ENCODE measurements at places on chromosomes 12 and 14. TPM values are rescaled to one million over a fixed set of nuclear protein-coding genes. Genes with fewer than 3 reads are reported as not detected.

The MMP17 gene
- polyA plus RNA-seq = 5.6 TPM

The FOXM1 gene
- polyA plus RNA-seq = 1.6 TPM

The SLC6A12 gene
- 1.7 TPM for polyA plus RNA-seq

The SCN8A gene
- polyA plus RNA-seq = 0.06 TPM

The BIN2 gene
- polyA plus RNA-seq = 12.0 TPM

The SIX6 gene
- polyA plus RNA-seq = not detected

The GPR137C gene
- polyA plus RNA-seq = 0.59 TPM

The TMEM229B gene
- 3.5 TPM for polyA plus RNA-seq

DNA sequence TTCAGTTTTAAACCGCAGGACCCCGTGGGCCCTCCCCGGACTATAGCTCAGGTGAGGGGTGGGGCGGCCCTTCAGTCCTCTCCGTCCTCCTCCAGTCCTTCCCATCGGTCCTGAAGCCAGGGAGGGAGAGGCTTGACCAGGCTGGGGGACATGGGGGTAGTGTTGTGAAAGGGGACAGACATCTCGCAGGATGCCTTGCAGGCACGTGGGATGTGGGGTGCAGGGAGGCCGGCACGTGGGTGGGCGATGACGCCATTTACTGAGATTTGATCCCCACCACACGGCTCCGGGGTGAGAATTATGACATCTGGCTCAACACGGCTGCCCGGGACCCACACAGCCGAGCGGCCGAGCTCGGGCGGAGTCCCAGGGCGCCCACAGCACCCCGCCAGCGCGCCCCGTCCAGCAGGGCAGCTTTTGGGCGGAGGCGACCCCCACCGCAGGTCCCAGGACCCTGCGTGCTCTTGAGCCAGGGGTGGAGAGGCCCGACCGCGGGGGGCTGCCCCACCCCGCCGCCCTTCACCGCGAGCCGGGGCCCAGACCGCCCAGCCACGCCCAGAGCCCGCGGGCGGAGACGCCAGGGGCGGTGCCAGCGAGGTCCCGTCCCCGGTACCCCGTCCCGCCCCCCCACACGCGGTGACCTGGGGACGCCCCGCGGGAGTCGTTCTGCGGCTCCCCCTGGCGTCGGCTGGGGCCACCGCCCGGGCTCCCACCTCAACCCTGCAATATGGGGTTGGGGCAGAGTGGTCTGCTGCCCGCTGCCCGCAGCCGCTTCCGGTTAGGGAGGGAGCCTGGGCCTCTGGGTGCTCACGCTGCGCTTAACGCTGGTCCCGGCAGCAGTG lies 3.3 kb upstream of the EXOC3L4 start:
- DNase-seq = peak; percentile 61

DNA sequence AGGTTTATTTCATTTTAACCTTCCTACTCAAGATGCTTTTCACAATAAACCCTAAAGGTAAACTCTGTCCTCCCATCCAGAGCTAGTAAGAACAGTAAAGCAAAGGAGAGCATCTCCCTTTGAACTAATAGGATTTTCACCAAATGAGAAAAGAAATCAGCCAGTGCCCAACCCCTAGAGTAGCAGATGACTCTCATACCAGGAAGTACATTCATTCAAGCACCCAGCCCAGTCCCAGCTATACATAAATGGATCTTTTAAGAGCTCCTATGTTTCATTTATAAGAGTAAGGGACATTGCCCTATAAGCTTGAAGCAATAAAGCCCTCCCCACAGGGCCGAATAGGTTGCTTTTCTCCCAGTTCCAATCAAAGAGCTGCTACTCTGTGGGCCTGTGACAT lies 7.6 kb downstream of the BAZ2A start:
- DNase-seq = no peak

- DNase-seq = no peak
These were observed 7.9 kb downstream of the SLC16A7 start for GRCh38 chr12:59603754-59604153.

DNA sequence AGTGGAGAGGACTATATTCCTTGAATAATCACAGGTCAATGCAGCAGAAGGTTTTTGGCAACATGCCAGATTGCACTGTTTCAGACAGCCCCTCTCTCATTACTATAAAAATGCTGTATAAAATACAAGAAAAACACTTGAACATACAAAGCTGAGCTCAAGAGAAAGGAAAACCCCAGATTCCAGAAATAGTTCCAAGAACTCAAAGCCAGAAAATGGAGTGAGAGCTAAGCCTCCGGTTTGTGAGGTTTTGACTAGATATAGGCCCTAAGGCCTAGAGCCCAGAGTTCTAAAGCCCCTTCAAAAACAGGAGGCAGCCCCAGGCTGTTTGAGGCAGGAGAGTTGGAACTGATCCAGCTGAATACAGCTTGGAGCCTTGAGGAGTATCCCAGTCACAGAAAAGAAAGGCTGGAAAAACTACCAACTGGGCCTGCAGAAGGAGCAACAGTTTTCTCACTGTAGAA lies 29.4 kb upstream of the ACTN1 start:
- DNase-seq = peak; percentile 84

GRCh38 chr14:101721951-101722661 lies 39.4 kb upstream of the PPP2R5C start:
- DNase-seq = no peak

- no peak for DNase-seq
These were observed 31.9 kb downstream of the SERPINA1 start for GRCh38 chr14:94356379-94357056.

GRCh38 chr12:28958553-28959195 lies 190.4 kb upstream of the FAR2 start:
- no peak for DNase-seq

DNA sequence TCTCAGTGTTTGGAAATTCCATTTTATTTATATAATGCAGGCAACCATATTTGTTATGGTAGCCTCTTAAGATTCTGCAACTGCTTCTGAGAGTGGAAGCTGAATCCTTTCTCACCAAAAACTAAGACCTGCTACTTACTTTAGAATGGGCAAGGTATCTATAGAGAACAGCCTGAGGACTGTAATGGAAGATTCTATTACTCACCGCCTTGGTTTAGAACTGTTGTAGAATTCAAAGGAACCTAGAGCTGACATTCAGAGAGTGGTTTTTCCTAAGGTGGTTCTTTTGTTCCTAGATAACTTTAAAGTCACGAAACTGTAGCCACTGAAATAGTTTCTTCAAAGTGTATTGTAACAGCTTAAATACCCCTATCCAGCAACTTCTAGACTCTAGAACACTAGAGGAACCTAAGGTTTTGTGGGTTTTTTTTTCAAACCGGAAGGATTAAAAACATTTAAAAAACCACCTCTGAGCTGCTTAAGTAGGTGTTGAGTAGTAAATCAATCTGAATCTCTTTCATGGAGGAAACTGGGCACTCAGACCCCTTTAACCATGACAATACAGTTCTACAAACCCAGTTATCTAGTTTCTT lies 4.2 kb downstream of the TDP1 start:
- DNase-seq = no peak

GRCh38 chr14:59320763-59321625 lies 132.5 kb downstream of the DAAM1 start:
- no peak for DNase-seq

DNA sequence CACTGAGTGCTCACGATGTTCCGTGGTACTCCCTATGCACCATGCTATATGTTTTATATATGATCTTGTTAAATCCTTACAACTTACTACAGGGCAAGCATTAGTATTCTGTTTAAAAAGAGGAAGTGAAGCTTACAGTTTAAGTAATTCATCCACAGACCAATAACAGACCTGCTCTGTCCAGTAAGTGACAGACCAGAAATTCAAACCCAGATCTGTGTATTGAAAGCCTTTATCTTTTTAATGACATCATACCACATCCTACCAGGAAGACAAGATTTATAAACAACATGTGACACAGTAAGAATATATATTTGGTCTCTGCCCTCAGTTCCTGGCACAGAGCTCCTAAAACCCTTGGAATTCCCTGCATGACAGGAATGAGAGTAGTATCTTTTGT lies 206.5 kb downstream of the STXBP6 start:
- DNase-seq = no peak

DNA sequence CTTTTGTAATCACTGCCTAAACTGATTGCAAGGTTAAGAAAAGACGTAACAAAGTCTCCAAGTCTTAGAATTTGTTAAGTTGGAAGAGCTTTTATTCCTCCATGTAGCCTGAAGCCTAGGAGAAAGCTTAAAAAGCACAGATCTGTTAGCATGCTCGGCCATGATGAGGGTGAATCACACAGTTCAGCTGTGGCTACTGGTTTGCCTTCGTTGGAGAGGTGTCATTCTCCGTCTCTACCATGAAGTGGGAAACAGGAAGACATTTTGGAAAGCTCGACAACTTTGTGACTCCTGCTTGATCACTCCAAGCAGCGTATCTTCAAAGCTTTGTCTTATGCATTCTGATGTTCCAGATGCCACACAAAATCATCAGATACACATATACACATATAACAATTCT lies 27.1 kb downstream of the DCP1B start:
- no peak for DNase-seq

DNA sequence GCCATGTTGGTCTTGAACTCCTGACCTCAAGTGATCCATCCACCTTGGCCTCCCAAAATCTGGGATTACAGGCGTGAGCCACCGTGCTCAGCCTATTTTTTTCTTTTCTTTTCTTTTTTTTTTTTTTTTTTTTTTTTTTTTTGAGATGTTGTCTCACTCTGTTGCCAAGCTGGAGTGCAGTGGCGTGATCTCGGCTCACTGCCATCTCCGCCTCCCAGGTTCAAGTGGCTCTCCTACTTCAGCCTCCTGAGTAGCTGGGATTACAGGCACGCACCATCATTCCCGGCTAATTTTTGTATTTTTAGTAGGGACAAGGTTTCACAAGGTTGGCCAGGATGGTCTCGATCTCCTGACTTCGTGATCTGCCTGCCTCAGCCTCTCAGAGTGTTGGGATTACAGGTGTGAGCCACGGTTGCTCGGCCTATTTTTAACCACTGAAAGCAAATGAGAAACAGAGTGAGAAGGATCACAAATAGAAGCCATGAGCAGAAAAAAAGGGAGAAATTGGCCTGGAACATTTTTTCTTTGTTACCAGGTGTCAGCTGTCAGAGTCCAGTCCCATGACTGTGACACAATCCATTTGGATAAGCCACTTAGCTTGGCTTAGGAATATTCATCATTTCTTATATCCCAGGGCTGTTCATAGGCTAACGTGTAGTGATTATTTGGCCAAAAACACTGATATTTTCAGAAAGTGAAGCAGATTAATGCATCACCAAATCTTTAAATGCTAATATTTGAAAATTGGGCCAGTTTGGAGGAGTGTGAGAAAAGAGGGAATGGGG lies 7.9 kb upstream of the NFKBIA start:
- no peak for DNase-seq

DNA sequence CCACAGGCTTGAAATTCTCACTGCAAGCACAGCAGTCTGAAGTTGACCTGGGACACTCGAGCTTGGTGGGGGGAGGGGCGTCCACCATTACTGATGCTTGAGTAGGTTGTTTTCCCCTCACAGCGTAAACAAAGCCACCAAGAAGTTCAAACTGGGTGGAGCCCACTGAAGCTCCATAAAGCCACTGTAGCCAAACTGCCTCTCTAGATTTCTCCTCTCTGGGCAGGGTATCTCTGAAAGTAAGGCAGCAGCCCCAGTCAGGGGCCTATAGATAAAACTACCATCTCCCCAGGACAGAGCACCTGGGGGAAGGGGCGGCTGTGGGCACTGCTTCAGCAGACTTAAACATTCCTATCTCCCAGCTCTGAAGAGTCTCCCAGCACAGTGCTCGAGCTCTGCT lies 31.7 kb upstream of the ST8SIA1 start:
- DNase-seq = no peak

GRCh38 chr14:88181072-88181471 lies 142.0 kb downstream of the KCNK10 start:
- no peak for DNase-seq

- peak; percentile 60 for DNase-seq
These were observed 754 bp downstream of the KRT18 start for GRCh38 chr12:52949413-52950331.

GRCh38 chr14:73740618-73741326 lies 26.6 kb upstream of the PNMA1 start:
- peak; percentile 45 for DNase-seq

DNA sequence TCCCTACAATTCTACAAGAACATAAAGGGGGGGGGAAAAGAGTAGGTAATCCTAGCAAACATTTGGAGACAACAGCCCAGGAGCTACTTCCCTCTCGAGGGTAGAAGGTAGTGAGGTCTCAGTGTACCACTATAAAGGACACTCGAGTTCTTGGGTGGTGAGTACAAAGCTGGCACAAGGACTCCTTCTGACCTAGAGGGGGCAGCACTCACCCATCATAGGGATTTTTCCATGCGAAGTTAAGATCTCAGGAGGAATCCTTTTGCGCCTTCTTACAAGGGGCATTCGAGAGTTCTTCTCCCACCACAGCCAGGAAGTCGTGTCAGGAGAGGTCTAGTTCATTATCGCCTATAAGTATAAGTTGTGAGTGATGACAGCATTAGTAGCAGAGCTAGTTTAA lies 200.2 kb upstream of the RBM19 start:
- peak; percentile 75 for DNase-seq

DNA sequence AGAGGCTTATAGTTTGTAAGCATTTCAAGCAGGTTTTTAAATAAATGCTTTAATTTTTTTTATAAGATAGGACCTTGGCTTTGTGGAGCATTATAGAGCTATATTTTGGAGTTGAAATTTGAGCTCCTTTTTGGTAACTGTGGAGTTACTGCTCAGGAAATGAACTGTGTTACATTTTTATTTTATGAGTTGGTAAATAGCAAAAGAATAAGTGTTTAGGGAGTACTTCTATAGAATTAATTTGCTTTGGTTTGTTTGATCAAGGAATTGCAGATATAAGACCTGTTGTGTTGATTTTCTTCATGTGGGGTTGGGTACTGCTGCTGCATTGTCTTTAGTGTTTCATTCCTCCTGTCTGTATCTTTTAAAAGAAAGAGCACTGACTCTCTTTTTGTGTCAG lies 3.5 kb downstream of the ATP2A2 start:
- DNase-seq = no peak

DNA sequence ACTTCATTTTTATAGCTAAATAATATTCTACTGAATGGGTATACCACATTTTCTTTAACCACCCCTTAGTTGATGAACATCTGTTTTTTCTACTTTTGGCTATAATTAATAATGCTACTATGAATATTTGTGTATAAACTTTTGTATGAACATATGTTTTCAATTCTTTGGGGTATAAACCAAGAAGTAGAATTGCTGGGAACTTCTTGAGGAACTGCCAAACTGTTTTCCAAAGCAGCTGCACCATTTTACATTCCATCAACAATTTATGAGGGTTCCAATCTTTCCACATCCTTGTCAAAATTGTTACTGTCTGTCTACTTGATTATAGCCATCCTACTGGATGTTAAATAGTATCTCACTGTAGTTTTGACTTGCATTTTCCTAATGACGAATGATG lies 221.8 kb downstream of the PRKD1 start:
- DNase-seq = no peak

- peak; percentile 29 for DNase-seq
These were observed at the start of gene MGAT4C for GRCh38 chr12:86256163-86256562. TSS of gene MGAT4C (minus strand) at chr12:86256391.

- DNase-seq = no peak
These were observed 59.6 kb downstream of the GNS start for GRCh38 chr12:64699504-64700115.

GRCh38 chr14:105793836-105794235 lies 267.5 kb downstream of the TMEM121 start:
- no peak for DNase-seq

Measured in lung (tissue), 17 donors.